Transverse colon (tissue), 4 donors: ENCODE measurements at places on chromosomes 2 and 18. TPM values are rescaled to one million over a fixed set of nuclear protein-coding genes. Genes with fewer than 3 reads are reported as not detected.

GRCh38 chr2:113754160-113754559 lies 2.3 kb downstream of the SLC35F5 start:
- DNase-seq, result no peak

- DNase-seq, result no peak
These were observed 75.6 kb downstream of the GPD2 start for GRCh38 chr2:156511803-156512202.

DNA sequence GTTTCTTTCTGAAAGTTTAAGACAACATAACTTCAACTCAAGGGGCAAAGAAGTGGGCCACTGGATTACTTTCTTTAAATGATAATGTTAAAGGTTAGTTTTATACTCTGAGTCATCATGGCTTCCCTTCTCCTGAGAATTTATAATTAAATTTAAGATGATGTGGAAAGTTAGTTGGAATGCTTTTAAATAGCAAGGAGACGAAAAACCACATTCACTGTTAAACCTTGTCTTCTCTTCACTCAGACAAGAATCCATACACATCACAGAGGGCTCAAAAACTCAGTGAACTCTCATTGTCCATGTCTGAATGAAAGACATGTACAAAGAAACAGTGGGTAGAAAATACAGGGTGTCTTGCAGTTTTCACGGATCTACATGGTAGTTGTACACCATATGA lies 65.6 kb downstream of the COL5A2 start:
- DNase-seq, result no peak

- DNase-seq, result no peak
These were observed 47.7 kb downstream of the MYOM1 start for GRCh38 chr18:3172097-3172496.

DNA sequence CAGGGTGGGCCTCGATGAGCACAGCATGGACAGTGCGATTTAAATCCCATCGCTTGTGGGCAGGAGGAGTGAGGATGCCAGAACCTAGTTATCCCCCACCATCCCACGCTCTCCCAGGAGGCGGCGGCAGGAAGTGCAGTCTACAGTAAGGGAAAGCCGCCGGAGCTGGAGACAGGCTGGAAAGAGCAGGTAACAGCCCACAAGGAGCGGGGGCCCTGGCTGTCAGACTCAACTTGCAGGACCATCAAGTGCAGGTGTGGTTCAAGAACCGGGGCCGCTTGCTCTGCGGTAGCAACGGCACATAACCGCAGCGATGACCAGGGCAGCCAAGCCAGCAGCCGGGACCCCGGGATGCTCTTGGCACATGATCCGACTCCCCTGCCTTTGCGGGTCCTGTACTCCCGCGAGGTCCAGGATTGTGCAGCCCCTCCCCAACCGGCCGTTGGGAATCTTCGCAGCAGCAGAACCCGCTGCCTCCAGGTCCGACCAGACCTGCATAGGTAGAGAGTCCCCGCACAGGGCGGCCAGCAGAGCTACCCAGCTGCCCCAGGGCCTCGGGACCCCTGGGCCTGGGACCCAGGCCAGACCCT lies 82.1 kb downstream of the BIN1 start:
- peak; percentile 33 for DNase-seq

DNA sequence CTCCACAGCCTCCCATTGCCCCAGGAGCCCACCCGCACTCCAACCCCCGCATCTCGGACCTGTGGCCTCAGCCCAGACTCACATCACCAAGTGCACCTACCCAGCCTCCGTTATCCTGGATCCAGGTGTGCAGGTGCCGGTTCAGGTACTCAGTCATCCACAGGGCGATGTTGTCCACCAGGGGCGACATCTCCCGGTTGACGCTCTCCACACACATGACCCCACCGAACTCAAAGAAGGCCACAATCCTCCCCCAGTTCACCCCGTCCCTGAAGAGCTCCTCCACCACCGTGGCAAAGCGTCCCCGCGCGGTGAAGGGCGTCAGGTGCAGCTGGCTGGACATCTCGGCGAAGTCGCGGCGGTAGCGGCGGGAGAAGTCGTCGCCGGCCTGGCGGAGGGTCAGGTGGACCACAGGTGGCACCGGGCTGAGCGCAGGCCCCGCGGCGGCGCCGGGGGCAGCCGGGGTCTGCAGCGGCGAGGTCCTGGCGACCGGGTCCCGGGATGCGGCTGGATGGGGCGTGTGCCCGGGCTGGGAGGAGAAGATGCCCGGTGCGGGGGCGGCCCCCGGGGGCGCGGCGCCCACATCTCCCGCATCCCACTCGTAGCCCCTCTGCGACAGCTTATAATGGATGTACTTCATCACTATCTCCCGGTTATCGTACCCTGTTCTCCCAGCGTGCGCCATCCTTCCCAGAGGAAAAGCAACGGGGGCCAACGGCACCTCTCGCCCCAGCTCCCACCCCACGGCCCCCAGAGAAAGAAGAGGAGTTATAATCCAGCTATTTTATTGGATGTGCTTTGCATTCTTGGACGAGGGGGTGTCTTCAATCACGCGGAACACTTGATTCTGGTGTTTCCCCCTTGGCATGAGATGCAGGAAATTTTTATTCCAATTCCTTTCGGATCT lies 1.3 kb downstream of the BCL2 start:
- DNase-seq, result peak; percentile 88

GRCh38 chr2:70141902-70142589 lies 48.8 kb downstream of the C2orf42 start:
- no peak for DNase-seq

DNA sequence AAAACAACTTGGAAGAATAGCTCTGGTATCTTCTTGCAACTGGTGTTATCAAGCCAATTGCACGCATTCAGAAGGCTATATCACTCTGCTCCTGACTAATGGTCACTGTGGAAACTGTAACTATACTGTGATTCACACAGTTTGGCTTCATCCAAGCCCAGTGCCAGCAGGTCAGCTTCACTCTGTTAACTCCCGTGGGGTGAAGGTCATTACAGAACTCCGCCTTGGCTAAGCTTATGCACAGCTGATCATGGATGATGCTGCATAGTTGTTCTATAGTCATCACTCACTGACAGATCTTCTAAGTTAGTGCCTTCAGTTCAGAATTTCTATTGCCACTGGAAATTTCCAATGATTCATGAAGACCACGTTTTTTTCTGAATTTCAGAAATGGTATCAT lies 497.2 kb upstream of the NETO1 start:
- DNase-seq, result no peak

DNA sequence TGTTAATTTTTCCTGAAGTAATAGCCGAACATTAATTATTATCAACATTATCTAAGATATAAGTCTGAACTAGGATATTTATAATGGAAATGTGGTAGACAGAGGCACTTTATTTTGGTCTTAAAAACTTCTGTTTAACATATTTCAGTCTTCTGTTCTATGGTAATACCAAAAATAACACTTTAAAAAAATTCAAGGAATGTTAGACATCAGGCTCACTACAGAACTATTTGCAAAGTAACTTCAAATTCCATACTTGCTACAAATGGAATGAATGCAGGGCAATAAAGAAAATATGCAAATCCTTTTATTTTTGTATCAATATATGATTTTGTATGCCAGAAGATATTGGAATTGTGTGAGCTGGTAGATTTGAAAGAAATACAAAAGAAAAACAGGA lies 345.5 kb upstream of the DSEL start:
- no peak for DNase-seq

GRCh38 chr2:10536569-10537133 lies 88.5 kb upstream of the ODC1 start:
- no peak for DNase-seq

- DNase-seq, result no peak
These were observed 773.9 kb upstream of the LRATD1 start for GRCh38 chr2:13858626-13859025.

DNA sequence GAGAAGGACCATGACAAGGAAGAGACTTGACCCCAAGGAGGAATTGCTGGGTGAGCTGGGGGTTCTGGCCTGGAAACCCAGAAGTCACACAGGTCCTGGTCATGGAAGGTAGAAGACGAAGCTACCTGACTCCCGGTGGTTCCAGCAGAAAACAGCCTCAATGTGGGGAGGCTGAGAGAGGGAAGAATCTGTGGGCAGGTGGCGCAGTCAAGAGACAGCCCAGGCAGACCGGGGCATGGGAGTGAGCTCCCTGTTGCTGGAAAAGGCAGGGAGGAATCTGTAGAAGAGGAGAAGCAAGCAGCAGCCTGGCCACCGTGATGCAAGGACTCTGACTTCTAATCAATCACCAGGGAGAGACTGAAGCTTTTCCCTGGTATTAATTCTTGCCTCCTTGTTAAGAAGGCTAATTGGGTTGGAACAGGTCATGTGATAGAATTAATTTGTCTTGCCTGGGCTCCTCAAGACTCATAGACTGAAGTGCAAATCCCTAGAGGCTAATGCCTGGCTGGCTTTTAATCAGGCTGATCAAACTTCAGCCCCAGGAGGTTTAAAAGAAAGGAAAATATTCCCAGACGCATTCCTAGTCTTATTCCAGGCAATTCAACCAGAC lies 30.1 kb downstream of the CNGA3 start:
- DNase-seq, result no peak

The GKN2 gene
- total RNA-seq, result not detected

The SLC25A12 gene
- total RNA-seq, result 26.9 TPM

The RESP18 gene
- total RNA-seq, result not detected

The DYNAP gene
- not detected for total RNA-seq
